ENCODE measurements at places on chromosomes 2 and 18.

- H3K27ac ChIP-seq = no peak overlapping the region
- no peak overlapping the region for H3K4me3 ChIP-seq
- H3K27me3 ChIP-seq = no peaks in the 10 kb centered on the region
- H3K4me1 ChIP-seq = peaks cover 12% of the 10 kb centered on the region
- DNase-seq = no peak
Measured at GRCh38 chr2:6881046-6881445, 3.5 kb downstream of the RSAD2 start.

DNA sequence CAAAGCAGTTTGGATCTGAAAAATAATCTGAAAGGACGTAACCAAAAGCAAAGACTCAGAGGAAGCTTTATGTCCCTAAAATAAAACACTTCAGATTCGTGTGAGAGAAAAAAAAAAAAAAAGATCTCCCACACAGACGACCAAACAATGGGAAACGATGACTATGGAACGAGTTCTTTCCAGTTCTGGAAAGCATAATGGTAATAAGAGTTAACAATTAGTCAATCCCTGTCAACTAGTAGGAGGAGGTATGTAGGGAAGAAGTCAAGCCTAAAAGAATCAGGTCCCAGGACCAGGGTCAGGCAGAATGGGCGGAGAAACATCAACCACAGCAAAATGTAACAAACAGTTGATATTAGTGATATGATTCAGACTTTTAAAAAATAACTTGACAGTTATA, 170.3 kb upstream of the SETBP1 start:
- DNase-seq = no peak
- H3K4me3 ChIP-seq = no peak overlapping the region
- H3K4me1 ChIP-seq = no peaks in the 10 kb centered on the region
- H3K36me3 ChIP-seq = no peaks in the 10 kb centered on the region
- no peak overlapping the region for H3K27ac ChIP-seq
- no peaks in the 10 kb centered on the region for H3K27me3 ChIP-seq

DNA sequence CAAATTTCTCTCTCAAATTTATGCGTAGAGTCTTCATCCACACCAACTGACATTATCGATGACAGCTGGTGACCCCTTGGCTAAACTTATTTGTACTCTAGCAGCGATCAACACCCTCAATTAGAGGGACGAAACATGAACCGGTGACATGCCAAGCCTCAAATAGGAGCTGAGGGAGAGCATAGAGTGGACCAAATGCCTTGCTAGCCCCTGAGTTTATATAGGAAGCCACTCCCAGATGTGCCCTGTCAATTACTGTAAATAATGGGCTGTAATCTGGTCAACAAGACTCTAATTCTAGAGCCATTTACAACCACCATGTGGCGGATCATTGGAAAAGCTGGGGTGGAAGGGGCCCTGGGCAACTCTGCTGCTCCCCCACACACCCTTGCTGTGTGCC, 47.6 kb upstream of the FHL2 start:
- no peaks in the 10 kb centered on the region for H3K36me3 ChIP-seq
- no peak for DNase-seq
- peaks cover 28% of the 10 kb centered on the region for H3K4me1 ChIP-seq
- no peak overlapping the region for H3K27ac ChIP-seq

- H3K27ac ChIP-seq = no peak overlapping the region
- H3K36me3 ChIP-seq = no peaks in the 10 kb centered on the region
- no peak overlapping the region for H3K4me3 ChIP-seq
Measured at GRCh38 chr18:76335859-76336640, 159.0 kb downstream of the ZNF516 start.

All from sigmoid colon (tissue), 7 donors.